ENCODE measurements at places on chromosomes 12 and 14. TPM values are rescaled to one million over a fixed set of nuclear protein-coding genes. Genes with fewer than 3 reads are reported as not detected.

The CD27 gene
- total RNA-seq: 94.0 TPM

DNA sequence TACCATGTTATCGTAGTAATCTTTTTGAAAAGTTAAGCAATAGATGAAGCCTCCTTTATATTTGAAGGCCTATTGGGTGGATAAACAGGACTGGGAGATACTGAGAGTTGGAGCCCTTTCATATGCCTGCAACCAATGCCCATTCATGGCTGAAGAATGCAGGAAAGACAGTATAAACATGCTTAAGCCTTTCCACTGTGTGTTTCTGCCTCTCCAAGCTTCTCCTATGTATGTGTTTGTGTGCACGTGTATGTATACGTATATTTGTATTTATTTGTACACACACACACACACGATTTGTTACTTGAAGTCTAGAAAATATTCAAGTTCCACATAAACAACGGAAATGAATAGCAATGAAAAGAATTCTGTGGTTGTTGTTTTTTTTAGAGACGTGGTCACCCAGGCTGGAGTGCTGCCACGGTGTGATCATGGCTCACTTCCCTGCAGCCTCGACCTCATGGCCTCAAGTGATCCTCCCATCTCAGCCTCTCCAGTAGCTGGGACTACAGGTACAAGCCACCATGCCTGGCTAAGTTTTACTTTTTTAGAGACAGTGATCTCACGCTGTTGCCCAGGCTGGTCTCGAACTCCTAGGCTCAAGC, 1453.5 kb downstream of the AACS start:
- no peaks in the 10 kb centered on the region for H3K36me3 ChIP-seq
- no peaks in the 10 kb centered on the region for H3K27me3 ChIP-seq
- DNase-seq: no peak

The SYNE3 gene
- 55.6 TPM for total RNA-seq

GRCh38 chr12:42625611-42626010, 36.1 kb upstream of the PRICKLE1 start:
- no peak for DNase-seq
- H3K27ac ChIP-seq: no peak overlapping the region
- H3K4me3 ChIP-seq: no peak overlapping the region
- H3K36me3 ChIP-seq: no peaks in the 10 kb centered on the region

- H3K36me3 ChIP-seq: no peaks in the 10 kb centered on the region
- H3K4me3 ChIP-seq: no peak overlapping the region
- no peaks in the 10 kb centered on the region for H3K4me1 ChIP-seq
- H3K27me3 ChIP-seq: no peaks in the 10 kb centered on the region
- no peak overlapping the region for H3K27ac ChIP-seq
Measured at GRCh38 chr12:96457191-96457930, 32.0 kb upstream of the CFAP54 start.

The LEMD3 gene
- total RNA-seq: 58.2 TPM

The CCDC175 gene
- not detected for total RNA-seq

GRCh38 chr12:56087220-56087619, 7.3 kb downstream of the ERBB3 start:
- no peak overlapping the region for H3K4me3 ChIP-seq
- no peak overlapping the region for H3K27ac ChIP-seq
- no peak for DNase-seq
- no peaks in the 10 kb centered on the region for H3K36me3 ChIP-seq

The HAL gene
- total RNA-seq: 1.1 TPM

GRCh38 chr12:76765598-76765997, 1.7 kb downstream of the ZDHHC17 start:
- H3K4me1 ChIP-seq: peaks cover 20% of the 10 kb centered on the region
- H3K36me3 ChIP-seq: no peaks in the 10 kb centered on the region
- H3K27ac ChIP-seq: no peak overlapping the region
- no peak overlapping the region for H3K4me3 ChIP-seq

- H3K4me3 ChIP-seq: peak overlapping the region; percentile 29
- no peaks in the 10 kb centered on the region for H3K27me3 ChIP-seq
- peak; percentile 86 for DNase-seq
- peak overlapping the region; percentile 99 for H3K27ac ChIP-seq
- H3K36me3 ChIP-seq: no peaks in the 10 kb centered on the region
Measured at GRCh38 chr14:101819251-101819990, 57.9 kb downstream of the PPP2R5C start.

The NOVA1 gene
- total RNA-seq: not detected

The RNASE1 gene
- 2.0 TPM for total RNA-seq

The FKBP4 gene
- 61.3 TPM for total RNA-seq

The ACOT6 gene
- total RNA-seq: not detected

DNA sequence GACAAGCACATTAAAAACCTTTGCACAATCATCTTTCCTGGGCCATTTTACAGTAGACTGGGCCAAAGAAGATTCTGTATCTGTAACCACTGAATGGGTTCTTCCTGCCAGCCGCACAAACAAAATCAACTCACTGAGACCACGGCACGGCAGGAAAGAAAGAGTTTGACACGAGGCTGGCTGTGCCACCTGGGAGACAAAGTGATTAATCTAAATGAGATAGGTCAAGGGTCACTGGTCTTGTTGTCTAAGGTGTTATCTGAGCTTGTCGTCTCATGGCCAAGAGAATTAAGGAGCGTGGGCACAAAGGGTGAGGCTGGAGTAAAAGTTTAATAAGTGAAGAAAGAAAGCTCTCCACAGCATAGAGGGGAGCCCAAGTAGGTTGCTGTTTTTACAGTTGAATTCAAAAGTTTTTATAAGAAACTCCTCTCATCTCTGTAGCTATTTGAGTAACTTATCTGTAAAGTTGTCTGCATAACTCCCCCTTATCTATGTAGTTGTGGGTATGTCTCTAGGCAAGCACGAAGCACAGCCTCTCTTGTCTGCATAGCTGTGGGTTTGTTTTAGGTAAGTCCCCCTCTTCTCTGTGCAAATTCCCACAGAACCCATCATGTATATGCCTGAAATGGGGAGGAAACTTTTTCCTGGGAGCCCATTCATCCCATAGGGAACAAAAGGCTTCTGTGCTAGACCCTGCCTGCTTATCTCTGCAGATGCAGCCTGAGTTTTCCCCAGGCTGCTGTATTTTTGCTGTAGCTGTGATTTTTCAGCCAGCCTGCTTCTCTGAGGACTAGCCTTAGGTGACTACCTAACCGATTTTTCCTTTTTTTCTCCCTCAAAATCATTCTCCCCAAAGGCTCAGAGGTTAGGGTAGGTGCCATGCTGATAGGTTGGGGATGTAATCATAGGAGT, 1314.6 kb upstream of the TMEM132C start:
- H3K27ac ChIP-seq: no peak overlapping the region
- H3K4me1 ChIP-seq: no peaks in the 10 kb centered on the region
- H3K4me3 ChIP-seq: no peak overlapping the region
- H3K36me3 ChIP-seq: no peaks in the 10 kb centered on the region

DNA sequence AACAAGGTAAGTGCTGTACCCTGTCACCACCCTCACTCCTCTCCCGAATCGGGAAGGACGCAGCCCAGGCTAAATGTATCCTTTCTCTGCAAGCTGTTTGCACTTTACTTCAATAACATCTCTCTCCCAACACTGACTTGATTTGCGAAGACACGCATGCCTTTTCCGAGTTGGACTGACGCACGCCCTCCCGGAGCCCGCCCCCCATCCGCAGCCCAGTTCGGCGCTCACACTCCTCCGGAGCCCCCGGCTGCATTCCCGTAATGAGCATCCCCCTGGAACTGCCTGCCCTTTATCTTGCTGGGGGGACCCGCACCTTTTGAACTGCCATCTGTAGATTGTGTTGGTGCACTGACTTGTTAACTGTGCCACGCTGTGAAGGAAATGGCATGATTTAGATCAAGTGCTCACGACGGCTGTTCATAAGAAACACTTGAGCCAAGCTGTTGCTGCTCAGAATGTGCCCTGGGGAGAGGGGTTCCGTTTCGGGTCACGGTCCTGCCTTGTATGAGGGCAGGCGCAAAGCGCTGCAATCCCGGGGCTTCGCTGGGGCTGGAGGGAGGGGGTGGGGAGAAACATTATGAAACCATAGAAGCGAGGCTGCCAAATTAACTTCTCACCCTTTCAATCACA, 176.6 kb upstream of the CDKN3 start:
- H3K4me3 ChIP-seq: no peak overlapping the region
- peaks cover 30% of the 10 kb centered on the region for H3K27me3 ChIP-seq
- H3K27ac ChIP-seq: no peak overlapping the region
- H3K36me3 ChIP-seq: no peaks in the 10 kb centered on the region

DNA sequence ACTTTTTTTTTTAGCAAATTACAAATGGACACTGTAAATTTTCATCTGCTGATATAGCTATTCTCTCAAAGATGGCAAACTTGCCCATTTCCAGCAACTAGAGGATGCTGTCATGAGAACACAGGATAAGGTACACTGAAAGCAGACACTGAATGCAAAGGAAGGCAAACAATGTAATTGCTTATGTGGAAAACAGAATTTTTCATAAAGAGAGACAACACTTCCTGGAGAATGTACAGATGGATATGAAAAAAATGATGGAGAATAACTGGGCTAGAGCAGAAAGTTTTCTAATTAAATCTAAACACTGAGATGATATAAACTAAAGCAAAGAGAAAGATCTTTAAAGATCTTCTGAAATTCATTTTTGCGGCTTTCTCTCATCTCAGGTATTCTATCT, 581 bp downstream of the CD69 start:
- H3K27me3 ChIP-seq: no peaks in the 10 kb centered on the region
- peaks cover 32% of the 10 kb centered on the region for H3K4me1 ChIP-seq
- no peak for DNase-seq
- H3K4me3 ChIP-seq: peak overlapping the region; percentile 95
- peak overlapping the region; percentile 98 for H3K27ac ChIP-seq

- H3K36me3 ChIP-seq: no peaks in the 10 kb centered on the region
- H3K4me1 ChIP-seq: no peaks in the 10 kb centered on the region
- DNase-seq: no peak
- peaks cover 6% of the 10 kb centered on the region for H3K27me3 ChIP-seq
Measured at GRCh38 chr12:100567945-100568344, 5.5 kb upstream of the GAS2L3 start.

- no peak overlapping the region for H3K27ac ChIP-seq
- peaks cover 35% of the 10 kb centered on the region for H3K27me3 ChIP-seq
- no peaks in the 10 kb centered on the region for H3K4me1 ChIP-seq
Measured at GRCh38 chr14:105913861-105914260, 387.5 kb downstream of the TMEM121 start.

The NPAS3 gene
- not detected for total RNA-seq

DNA sequence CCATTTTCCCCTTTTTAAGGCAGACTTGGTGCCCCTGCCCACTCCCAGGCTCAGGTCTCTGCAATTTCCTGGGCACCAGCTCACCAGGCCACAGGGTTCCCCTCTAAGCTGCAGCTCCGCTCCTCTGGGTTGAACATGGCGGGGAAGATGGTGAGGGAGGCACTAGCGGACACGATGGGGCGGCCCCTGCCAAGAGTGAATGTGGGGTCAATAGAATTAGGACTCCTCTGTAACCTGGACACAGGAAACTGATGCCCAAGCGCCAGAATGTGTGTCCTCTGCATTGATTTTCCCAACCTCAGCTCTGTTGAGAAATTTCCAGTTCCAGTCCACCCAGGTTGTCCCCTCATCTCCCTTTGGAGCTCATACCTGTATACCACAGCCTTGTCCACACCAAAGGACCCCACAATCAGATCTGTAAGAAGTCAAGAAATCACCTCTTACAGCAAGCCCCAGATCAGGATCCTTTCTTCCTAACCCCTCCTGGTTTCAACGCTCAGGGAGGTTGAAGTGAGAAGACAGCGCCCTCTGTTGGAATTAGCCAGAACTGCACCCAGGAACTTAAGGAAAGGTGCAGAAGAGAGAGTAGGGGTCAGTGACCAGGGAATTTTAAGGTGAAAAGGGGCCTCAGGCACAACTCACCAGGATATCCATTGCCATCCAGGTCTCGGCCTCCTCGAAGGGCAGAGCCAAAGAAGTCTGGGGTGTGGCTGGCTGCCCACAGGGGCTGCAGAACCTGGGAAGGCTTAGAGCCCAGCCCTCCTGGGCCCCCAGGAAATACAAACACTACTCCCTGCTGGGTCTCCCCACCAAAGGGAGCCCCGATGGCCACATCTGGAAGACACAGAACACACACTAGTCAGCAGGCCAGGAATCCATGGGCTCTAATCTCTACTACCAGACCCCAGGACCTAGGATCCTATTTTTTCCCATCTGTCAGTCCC, 14.7 kb downstream of the ITGA5 start:
- H3K4me1 ChIP-seq: peaks cover 34% of the 10 kb centered on the region
- peak; percentile 63 for DNase-seq
- no peaks in the 10 kb centered on the region for H3K27me3 ChIP-seq
- no peak overlapping the region for H3K4me3 ChIP-seq

- no peaks in the 10 kb centered on the region for H3K4me1 ChIP-seq
- no peaks in the 10 kb centered on the region for H3K27me3 ChIP-seq
- no peak for DNase-seq
- H3K36me3 ChIP-seq: no peaks in the 10 kb centered on the region
Measured at GRCh38 chr14:80152166-80152565, 59.1 kb downstream of the DIO2 start.

The HOXC5 gene
- total RNA-seq: not detected

GRCh38 chr12:50221228-50222008, 54.2 kb upstream of the CERS5 start:
- peak overlapping the region; percentile 73 for H3K4me3 ChIP-seq
- peaks cover 36% of the 10 kb centered on the region for H3K4me1 ChIP-seq
- no peak for DNase-seq
- H3K36me3 ChIP-seq: no peaks in the 10 kb centered on the region
- peak overlapping the region; percentile 80 for H3K27ac ChIP-seq

- peak overlapping the region; percentile 61 for H3K4me3 ChIP-seq
- H3K4me1 ChIP-seq: peaks cover 24% of the 10 kb centered on the region
- peak overlapping the region; percentile 15 for H3K27ac ChIP-seq
- H3K27me3 ChIP-seq: no peaks in the 10 kb centered on the region
Measured at GRCh38 chr12:131894981-131895639, 688 bp downstream of the ULK1 start.

DNA sequence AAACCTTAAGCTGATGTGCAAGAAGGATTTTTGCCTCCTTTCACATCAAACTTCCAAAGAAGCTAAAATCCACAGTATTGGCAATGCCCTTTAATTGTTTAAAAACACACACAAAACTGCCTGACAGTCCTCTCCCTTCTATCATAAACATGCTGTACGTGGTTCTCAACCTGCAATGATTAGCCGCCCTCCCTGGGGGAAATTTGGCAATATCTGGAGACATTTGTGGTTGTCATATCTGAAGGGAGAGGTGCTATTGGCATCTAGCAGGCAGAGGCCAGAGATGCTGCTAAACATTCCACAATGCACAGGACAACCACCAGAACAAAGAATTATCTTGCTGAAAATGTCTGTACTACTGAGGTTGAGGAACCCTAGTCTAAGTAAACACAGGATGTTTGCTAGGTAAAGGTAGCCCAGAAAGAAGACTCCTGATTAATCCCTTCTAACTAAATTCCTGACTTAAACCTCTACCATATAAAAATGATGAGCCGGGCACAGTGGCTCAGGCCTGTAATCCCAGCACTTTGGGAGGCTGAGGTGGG, 1.2 kb downstream of the ACOT6 start:
- H3K4me1 ChIP-seq: no peaks in the 10 kb centered on the region
- no peak for DNase-seq
- H3K27me3 ChIP-seq: no peaks in the 10 kb centered on the region
- H3K4me3 ChIP-seq: no peak overlapping the region
- no peaks in the 10 kb centered on the region for H3K36me3 ChIP-seq
- H3K27ac ChIP-seq: no peak overlapping the region

The CLEC6A gene
- total RNA-seq: not detected

GRCh38 chr14:68814539-68815297, 21.9 kb upstream of the ZFP36L1 start:
- DNase-seq: peak; percentile 56
- H3K4me3 ChIP-seq: peak overlapping the region; percentile 73
- peaks cover 23% of the 10 kb centered on the region for H3K4me1 ChIP-seq
- no peaks in the 10 kb centered on the region for H3K27me3 ChIP-seq
- H3K27ac ChIP-seq: peak overlapping the region; percentile 97
